ENCODE measurements at places on chromosomes 7 and 10.
A peak's percentile ranks its signal among the peaks of the same experiment; 100 is the strongest.

- H3K36me3 ChIP-seq, result no peaks in the 10 kb centered on the region
- no peak overlapping the region for H3K27ac ChIP-seq
- no peak overlapping the region for H3K4me3 ChIP-seq
- H3K4me1 ChIP-seq, result peaks cover 11% of the 10 kb centered on the region
- DNase-seq, result no peak
- H3K27me3 ChIP-seq, result no peaks in the 10 kb centered on the region
Observed at GRCh38 chr10:78579995-78580394, 488.8 kb upstream of the ZMIZ1 start.

- H3K4me1 ChIP-seq, result no peaks in the 10 kb centered on the region
- no peak for DNase-seq
- H3K27ac ChIP-seq, result no peak overlapping the region
- no peaks in the 10 kb centered on the region for H3K36me3 ChIP-seq
Observed at GRCh38 chr10:109966961-109967738, 40.6 kb upstream of the ADD3 start.

DNA sequence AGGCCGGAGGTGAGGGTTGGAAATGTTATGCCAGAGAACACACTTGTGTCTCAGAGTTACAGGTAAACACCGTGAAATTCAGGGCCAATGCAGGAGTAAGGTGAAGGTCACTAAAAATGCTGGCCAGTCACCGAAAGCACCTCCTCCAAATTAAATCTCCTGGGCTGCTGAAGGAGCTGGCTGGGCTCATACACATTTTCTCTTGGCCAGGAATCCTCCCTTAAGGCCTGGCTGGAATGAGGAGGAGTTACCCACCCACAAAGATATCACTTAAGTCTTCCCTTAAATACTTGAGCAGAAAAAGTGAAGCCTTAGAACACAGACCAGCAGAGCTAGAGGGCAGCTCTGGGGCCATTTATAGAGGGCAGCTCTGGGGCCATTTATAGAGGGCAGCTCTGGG, 46.3 kb downstream of the HTRA1 start:
- no peaks in the 10 kb centered on the region for H3K36me3 ChIP-seq
- H3K4me1 ChIP-seq, result peaks cover under 1% of the 10 kb centered on the region
- H3K27ac ChIP-seq, result no peak overlapping the region
- no peak for DNase-seq

DNA sequence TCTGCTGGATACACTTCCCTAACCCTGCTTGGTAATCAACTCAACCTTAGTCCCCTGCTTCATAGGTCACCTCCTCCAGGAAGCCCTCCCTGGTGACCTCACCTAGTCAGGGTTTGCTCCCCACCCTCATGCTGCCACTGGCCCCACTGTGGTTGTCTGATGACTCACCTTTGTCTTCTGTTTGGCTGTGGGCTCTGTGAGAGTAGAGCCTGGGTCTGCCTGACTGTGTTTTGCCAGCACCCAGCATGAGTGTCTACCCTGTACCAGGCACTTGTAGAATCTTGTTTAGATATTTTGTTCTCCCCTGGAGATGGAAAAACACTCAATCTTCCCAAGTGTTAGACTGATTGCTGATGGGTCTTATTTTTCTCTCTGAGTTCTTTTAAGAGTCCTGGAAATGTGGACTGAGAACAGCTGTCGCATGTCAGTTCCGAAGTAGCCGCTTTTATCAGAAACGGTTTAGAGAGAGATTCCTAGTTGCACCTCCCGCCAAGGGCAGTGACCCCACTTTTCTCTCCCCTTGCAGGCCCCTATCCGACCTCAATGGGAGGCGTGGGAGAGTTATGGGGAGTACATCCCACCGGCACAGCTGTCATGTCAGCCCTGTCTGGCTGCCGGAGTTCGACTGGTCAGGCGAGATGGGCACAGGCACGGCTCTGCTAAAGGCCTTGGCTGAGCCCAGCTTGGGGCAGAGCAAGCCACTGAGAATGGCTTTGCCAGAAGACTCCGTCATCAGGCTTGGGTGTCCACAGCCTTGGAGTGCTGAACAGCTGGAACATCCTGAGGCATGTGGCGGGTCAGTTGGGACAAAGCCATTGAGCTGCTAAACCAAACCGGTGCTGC, 134.3 kb downstream of the GRK5 start:
- no peak overlapping the region for H3K4me3 ChIP-seq
- peaks cover 24% of the 10 kb centered on the region for H3K4me1 ChIP-seq
- H3K27me3 ChIP-seq, result no peaks in the 10 kb centered on the region

GRCh38 chr10:23368816-23369640, 24.4 kb upstream of the C10orf67 start:
- peak overlapping the region; percentile 44 for H3K4me3 ChIP-seq
- peak overlapping the region; percentile 75 for H3K27ac ChIP-seq
- DNase-seq, result no peak
- H3K27me3 ChIP-seq, result no peaks in the 10 kb centered on the region

GRCh38 chr7:71507680-71508602, 376.0 kb downstream of the GALNT17 start:
- H3K27ac ChIP-seq, result no peak overlapping the region
- no peaks in the 10 kb centered on the region for H3K27me3 ChIP-seq
- DNase-seq, result no peak
- H3K36me3 ChIP-seq, result no peaks in the 10 kb centered on the region

GRCh38 chr7:94922457-94922856, 15.1 kb downstream of the PPP1R9A start:
- H3K36me3 ChIP-seq, result no peaks in the 10 kb centered on the region
- peaks cover 3% of the 10 kb centered on the region for H3K27me3 ChIP-seq
- no peak for DNase-seq
- H3K4me3 ChIP-seq, result no peak overlapping the region
- no peak overlapping the region for H3K27ac ChIP-seq

DNA sequence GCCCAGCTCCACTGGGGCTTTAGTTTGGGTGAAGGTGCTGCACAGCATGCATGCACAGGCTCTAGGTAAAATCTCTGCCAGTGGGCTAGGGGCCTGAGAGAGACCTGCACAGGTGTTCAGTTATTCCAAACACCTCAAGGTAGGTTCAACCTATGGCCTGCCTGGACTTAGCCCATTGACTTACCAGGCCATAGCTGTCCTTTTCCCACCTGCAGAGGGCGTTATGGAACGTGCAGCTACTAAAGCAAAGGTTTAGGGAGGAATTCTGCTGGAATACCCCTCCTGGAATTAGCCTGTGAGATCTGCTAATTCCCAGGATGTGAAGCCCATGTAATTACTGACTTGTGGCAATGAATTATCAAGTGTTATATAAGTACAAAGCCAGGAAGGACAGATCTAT, 3.6 kb downstream of the VWC2 start:
- H3K4me1 ChIP-seq, result peaks cover 2% of the 10 kb centered on the region
- peaks cover 55% of the 10 kb centered on the region for H3K27me3 ChIP-seq
- no peak overlapping the region for H3K4me3 ChIP-seq
- no peak overlapping the region for H3K27ac ChIP-seq

- H3K36me3 ChIP-seq, result no peaks in the 10 kb centered on the region
- no peak for DNase-seq
- no peaks in the 10 kb centered on the region for H3K4me1 ChIP-seq
- H3K27me3 ChIP-seq, result no peaks in the 10 kb centered on the region
Observed at GRCh38 chr7:47614450-47614849, 32.5 kb upstream of the TNS3 start.

- no peak overlapping the region for H3K4me3 ChIP-seq
- DNase-seq, result no peak
- H3K4me1 ChIP-seq, result no peaks in the 10 kb centered on the region
- H3K27me3 ChIP-seq, result peaks cover 15% of the 10 kb centered on the region
- H3K27ac ChIP-seq, result no peak overlapping the region
- no peaks in the 10 kb centered on the region for H3K36me3 ChIP-seq
Observed at GRCh38 chr7:103735377-103735776, 254.1 kb downstream of the RELN start.

DNA sequence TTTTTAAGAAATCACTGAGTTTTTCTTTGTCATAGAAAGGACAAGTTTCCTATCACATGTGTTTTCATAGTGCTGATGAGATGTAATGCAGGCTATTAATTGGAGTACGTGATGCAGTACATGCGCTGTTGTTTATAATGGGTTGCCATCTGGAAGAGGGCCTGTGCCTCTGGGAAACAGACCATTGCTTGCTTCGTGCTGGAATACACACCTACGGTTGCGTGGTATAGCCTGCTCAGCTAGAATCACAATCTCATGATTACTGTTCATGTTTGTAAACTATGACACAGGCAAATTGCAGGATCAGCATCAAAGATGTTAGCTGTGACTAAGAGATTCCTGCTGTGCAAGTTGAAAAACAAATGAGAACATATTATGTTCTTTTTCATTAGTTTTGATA, 107.2 kb upstream of the STEAP1B start:
- H3K27me3 ChIP-seq, result peaks cover 27% of the 10 kb centered on the region
- H3K4me3 ChIP-seq, result no peak overlapping the region
- no peaks in the 10 kb centered on the region for H3K36me3 ChIP-seq
- no peak overlapping the region for H3K27ac ChIP-seq

DNA sequence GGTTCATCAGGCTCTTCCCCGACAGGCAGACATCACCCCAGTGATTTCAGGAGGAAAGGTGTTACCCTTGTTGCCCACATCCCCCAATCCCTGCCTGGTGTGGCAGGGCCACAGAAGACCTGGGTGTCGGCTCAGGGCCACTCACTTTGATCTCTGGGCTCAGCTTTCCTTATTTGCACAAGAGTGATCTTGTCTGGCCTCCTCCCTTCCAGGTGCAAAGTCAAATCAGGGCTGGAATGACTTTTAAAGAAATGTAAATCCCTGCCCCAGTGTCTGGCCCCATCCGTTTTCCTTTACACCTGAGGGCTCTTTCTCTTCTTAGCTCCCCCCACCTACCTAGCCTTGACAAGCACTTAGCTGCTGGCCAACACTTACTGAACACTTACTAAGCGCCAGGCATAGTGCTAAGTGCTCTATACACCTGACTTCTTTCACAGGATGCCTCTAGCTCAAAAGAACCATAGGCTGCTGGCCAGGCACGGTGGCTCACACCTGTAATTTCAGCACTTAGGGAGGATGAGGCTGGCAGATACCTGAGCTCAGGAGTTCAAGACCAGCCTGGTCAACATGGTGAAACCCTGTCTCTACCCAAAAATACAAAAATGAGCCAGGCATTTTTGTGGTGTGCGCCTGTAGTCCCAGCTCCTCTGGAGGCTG, 979 bp upstream of the NODAL start:
- peaks cover 8% of the 10 kb centered on the region for H3K4me1 ChIP-seq
- no peak for DNase-seq
- no peaks in the 10 kb centered on the region for H3K36me3 ChIP-seq
- peaks cover 52% of the 10 kb centered on the region for H3K27me3 ChIP-seq
- H3K27ac ChIP-seq, result no peak overlapping the region
- H3K4me3 ChIP-seq, result no peak overlapping the region

GRCh38 chr7:149459540-149460452, 1.1 kb downstream of the ZNF777 start:
- H3K4me1 ChIP-seq, result peaks cover 19% of the 10 kb centered on the region
- H3K4me3 ChIP-seq, result peak overlapping the region; percentile 59
- H3K36me3 ChIP-seq, result peaks cover 3% of the 10 kb centered on the region
- no peaks in the 10 kb centered on the region for H3K27me3 ChIP-seq

DNA sequence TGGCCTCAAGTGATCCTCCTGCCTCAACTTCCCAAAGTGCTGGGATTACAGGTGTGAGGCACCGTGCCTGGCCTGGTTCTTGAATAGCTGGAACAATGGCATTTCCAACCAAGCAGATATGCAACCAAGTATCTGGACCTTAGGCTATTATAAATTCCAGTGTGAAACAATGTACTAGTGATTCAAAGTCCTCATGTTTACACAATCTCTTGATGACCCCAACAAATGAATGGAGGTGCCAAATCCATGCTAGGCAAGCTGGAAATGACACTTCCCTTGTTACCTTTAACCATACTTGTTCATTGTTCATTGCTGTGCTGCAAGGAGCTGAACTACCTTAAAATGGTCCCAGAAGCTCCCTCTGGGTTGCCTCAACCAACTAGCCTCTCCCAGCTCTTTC, 282.2 kb upstream of the KLF14 start:
- H3K27ac ChIP-seq, result peak overlapping the region; percentile 12
- peaks cover 80% of the 10 kb centered on the region for H3K4me1 ChIP-seq
- H3K27me3 ChIP-seq, result no peaks in the 10 kb centered on the region
- no peak for DNase-seq

DNA sequence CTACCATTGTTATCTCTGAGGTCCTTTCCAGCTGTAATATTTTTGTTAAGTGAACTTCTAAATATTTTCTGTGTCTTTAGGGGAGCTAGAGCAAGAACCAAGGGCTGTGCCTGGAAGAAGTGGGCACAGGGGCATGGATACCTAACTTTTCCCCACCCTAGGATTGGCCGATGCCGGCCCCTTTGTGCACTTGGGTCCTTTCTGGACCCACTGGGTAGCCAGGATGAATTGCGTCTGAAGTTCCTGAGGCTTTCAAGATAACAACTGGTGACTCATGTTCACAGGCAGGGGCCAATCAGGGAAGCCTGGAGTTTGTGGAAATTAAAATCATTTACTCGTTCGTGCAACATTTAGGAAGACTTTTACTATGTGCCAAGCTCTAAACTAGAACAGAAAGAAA, 758 bp downstream of the DPCD start:
- H3K36me3 ChIP-seq, result peaks cover 9% of the 10 kb centered on the region
- peak overlapping the region; percentile 79 for H3K27ac ChIP-seq
- no peak for DNase-seq

DNA sequence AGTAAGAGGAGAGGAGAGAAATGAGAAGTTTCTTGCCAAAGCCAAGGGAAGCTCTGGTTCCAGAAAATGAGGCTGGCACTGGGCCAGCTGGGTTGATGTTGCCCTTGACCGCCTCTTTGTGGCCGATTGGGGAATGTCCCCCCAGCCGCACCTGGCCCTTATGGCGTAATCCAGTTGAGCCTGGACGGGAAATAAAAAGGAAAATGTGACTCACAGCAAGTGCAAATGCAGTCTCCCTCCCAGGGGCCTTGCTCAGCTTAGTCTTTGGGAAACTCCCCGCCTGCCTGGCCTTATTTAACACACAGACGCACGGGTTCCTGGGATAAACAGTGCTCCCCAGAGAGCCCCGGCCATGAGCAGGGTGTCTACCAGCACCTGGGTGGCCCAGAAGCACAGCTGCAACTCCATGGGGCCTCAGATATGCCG, 174.8 kb downstream of the KIAA1217 start:
- DNase-seq, result peak; percentile 65
- peaks cover 12% of the 10 kb centered on the region for H3K4me1 ChIP-seq
- H3K36me3 ChIP-seq, result no peaks in the 10 kb centered on the region

GRCh38 chr7:30479202-30480120, 877 bp upstream of the NOD1 start:
- H3K27ac ChIP-seq, result peak overlapping the region; percentile 88
- DNase-seq, result peak; percentile 16
- H3K4me1 ChIP-seq, result peaks cover 42% of the 10 kb centered on the region
- H3K36me3 ChIP-seq, result peaks cover 10% of the 10 kb centered on the region
- no peaks in the 10 kb centered on the region for H3K27me3 ChIP-seq

- no peaks in the 10 kb centered on the region for H3K27me3 ChIP-seq
- no peak overlapping the region for H3K4me3 ChIP-seq
- H3K27ac ChIP-seq, result no peak overlapping the region
Observed at GRCh38 chr10:114962441-114962840, 24.4 kb downstream of the TRUB1 start.

- no peak for DNase-seq
- no peak overlapping the region for H3K27ac ChIP-seq
- peaks cover 71% of the 10 kb centered on the region for H3K4me1 ChIP-seq
- H3K36me3 ChIP-seq, result peaks cover 8% of the 10 kb centered on the region
Observed at GRCh38 chr10:88064608-88065382, 201.4 kb downstream of the PTEN start.

GRCh38 chr10:90218846-90219245, 517.5 kb downstream of the KIF20B start:
- no peak for DNase-seq
- H3K27ac ChIP-seq, result no peak overlapping the region
- H3K36me3 ChIP-seq, result no peaks in the 10 kb centered on the region
- H3K4me1 ChIP-seq, result no peaks in the 10 kb centered on the region
- no peak overlapping the region for H3K4me3 ChIP-seq
- peaks cover 7% of the 10 kb centered on the region for H3K27me3 ChIP-seq
